ENCODE measurements at places on chromosomes 5 and 9.

GRCh38 chr9:134551176-134551575 lies 90.4 kb upstream of the COL5A1 start:
- no peak for DNase-seq

DNA sequence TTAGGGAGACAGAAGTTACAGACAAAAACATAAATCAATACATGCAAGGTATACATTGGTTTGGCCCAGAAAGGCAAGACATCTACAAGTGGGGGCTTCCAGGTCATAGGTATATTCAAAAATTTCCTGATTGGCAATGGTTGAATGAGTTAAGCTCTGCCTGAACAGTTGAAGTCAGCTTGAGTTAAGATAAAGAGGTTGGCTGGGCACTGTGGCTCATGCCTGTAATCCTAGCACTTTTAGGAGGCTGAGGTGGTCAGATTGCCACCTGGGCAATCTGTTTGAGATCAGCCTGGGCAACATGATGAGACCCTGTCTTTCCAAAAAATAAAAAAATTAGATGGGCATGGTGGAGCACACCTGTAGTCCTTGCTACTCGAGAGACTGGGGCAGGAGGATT lies 16.3 kb downstream of the TMC1 start:
- no peak for DNase-seq

DNA sequence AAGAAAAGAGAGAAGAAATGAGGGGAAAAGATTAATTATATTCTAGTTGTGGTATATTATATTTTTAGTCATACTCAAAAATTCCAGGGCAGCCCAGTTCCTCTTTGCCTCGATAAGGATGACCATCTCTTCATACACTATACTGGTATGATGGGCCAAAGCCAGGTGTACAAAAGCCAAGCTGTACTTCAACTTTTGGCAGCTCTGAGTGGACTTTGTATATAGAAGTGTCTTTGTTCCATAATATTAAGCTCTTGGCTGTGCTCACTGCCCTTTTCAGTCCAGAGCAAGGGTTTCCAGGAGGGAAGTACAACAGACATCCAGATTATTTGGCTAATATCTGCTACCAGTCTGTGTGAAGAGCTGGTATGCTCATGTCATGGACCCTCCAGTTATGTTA lies 934.3 kb upstream of the CDH10 start:
- DNase-seq, result no peak

DNA sequence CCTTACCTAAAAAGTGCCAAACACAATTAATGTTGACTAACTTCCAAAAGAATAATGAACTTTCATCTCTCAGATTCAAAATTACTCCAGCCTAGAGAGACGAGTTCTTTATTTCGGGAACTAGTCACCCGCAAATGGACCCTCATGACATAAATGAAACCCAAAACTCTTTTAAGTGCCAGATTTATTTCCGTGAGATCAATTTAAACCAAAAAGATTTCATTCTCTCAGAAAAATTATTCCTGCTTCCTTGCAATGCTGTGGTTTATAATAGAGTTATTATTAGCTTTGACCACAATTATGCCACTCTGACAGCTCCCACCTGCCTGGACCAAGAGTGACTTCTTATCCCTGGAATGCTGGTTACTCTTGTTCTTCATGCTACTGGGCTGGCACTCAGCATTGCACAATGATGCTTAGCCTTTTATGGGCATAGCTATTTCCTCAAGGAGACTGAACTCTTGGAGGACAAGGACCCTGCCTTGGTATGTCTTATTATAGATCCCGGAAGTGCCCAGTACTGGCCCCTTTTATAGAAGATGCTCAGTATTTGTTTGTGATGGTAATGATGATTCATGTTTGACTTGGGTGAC lies 183.5 kb downstream of the SNX18 start:
- DNase-seq, result no peak

DNA sequence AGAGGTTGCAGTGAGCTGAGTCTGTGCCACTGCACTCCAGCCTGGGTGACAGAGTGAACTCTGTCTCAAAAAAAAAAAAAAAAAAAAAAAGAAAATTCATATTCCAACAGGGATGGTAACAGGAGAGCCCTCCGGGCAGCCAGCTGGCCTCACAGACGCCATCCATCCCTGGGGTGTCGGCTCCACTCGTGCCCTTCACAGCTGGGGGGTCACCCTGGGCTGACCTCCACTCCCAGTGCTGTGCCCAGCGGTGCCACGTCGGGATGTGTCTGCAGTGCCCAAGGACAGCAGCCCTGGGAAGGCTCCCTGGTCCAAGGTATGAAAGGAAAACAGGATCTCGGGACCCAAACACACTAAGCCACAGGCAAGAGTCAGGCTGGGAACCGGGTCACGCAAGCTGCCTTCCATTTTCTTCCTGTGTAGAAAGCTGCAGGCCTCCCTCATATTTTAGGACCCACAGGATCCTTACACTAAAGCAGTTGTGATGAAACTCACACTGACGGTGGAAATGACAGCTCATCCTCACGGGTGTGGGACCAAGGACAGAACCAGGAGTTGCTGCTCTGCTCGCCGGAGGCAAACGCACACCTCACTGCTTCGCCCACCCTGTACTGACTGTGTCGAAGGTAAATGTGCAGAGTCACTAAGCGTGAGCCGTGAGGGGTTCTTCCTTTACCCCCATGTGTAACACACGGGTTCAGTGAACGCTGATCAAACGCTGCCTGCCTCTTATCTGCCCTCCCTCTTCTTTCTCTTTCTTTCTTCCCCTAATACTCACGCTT lies 5.3 kb downstream of the SLC12A7 start:
- no peak for DNase-seq

- no peak for DNase-seq
These were observed 13.8 kb downstream of the RABEPK start for GRCh38 chr9:125214186-125214585.

DNA sequence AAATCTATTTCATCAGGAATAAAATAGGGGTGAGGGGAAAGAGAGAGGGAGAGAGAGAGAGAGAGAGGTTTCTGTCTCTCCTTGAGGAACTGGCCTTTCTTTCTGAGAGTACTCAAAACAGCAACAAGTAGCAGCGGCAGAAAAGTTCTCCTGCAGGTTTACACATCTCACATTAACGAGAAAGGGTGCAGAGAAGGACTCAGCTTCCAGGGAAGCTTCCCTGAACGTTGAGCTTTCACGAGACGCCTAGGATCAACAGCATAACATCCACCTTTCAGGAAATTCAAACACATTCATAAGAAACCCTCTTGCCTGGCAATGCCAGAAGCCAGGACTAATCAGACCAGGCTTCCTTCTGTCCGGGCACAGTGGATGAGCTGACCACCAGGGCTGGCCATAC lies 162.9 kb downstream of the ZDHHC21 start:
- DNase-seq, result no peak

- DNase-seq, result no peak
These were observed 22.2 kb downstream of the SH3GL2 start for GRCh38 chr9:17600962-17601593.
